Putamen (tissue), 1 donor: ENCODE measurements at places on chromosomes 3 and 15.

GRCh38 chr15:40650479-40650878 lies 44.5 kb upstream of the RAD51 start:
- no peak for DNase-seq

DNA sequence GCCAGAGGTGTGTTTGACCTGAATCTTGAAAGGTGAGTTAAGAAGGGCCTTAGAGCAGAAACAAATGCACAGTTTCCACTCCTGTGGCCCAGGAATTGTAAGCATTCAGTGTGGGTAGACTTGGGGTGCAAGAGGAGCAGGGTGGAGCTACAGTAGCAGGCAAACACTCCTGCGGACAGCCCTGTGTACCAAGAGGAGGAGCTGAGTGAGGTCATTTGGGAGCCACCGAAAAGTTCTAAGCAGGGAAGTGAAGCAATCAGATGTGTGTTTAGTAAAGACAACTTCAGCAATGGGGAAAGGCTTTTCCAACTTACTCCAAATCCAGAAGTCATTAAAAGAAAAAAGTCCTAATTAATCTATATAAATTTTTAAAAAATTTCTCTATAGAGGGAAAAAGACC lies 99.3 kb downstream of the ARHGEF26 start:
- DNase-seq = no peak

DNA sequence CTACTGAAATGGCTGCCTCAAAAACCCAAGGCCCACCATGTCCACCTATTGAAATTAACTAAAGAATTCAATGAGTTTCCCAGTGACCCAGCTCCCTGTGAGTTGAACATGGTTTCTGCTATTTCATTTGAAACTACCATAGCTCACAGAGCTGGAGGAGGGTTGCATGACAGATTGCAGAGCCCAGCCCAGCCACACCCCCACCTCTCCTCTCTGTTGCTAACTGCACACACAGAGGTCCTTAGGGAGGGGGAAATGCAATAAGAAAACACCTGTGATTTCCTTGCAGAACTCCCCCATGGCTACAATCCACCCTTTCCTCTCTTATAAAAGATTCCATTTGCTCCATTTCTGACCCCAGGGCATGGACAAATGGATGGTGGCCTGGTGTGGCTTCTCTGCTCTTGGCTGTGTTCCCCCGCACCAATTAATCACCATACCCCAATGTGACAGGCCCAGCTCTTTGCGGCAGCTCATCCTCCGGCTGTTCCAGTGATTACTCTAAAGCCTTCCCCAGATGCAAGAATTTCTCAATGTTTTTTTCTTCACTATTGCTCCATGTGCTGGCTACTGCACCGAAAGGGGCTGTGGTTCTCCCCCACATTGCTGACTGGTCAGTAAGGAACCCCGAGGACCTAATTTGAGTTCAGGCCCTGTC lies 208.4 kb upstream of the KBTBD8 start:
- DNase-seq = no peak

- DNase-seq = no peak
Measured at GRCh38 chr15:87345961-87346360, 910.6 kb downstream of the NTRK3 start.

DNA sequence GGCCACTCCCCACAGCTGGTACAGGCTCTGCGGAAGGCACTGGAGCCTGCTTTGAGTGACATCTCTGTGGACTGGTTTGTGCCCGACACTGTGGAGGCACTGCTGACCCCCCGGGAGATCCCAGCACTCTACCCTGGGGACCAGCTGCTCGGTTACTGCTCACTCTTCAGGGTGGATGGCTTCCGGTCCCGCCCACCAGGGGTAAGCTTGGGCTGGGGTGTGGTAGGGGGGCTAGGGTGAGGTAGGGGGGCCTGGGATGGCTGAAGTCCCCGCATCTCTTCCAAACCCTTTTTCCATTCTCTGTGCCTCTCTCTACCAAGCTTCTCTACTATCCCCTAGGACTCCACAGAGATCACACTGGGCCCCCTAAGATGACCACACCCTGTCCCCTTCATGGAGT lies 7.8 kb downstream of the VWA5B2 start:
- no peak for DNase-seq

GRCh38 chr15:67542420-67543347 lies at the start of gene MAP2K5:
TSS of gene MAP2K5 (plus strand) at chr15:67542703. CDS start at chr15:67543336, 633 bp downstream.
- DNase-seq = peak; percentile 86

DNA sequence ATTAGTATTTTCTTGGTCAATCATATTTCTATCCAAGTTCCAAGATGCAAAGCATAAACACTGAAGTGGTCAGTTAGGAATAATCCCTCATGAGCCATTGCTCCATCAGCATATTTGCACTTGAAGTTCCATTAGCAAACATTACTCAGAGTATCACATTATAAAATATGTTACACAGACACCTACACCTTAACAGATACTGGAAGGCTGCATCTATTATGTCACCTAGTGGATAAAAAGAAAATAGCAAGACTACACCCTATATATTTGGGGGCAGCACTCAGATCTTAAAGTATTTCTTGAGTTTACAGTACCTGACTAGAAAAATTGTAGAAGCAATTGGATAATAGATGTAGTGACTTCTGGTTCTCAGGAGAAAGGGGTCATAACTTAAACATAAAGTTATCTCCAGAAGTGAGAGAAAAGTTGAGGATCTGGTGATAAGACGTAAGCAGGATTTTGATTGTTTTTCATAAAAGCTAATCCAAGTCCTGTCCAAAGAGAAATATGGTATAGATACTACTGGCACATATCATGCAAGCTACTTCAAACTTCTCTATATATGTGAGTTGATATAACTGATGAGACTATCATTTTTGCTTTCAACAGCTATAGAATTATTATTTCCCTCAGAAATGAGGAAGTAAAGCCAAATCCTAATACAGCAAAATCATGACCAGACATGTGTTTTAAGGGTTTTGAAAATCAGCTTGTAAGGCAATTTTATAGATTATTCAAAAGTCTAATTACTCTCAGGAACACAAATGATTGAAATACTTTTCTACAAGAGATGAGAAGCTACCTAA lies 422.2 kb downstream of the GBE1 start:
- DNase-seq = no peak

GRCh38 chr3:52775877-52776276 lies 1.5 kb upstream of the ITIH1 start:
- no peak for DNase-seq

GRCh38 chr3:151425627-151426340 lies 35.1 kb downstream of the IGSF10 start:
- DNase-seq = no peak

GRCh38 chr3:85939074-85939482 lies 980.3 kb downstream of the CADM2 start:
- peak; percentile 79 for DNase-seq

- peak; percentile 43 for DNase-seq
Measured at GRCh38 chr15:99450896-99451358, 114.9 kb upstream of the MEF2A start.

GRCh38 chr3:41882956-41883355 lies 78.9 kb downstream of the ULK4 start:
- no peak for DNase-seq

- no peak for DNase-seq
Measured at GRCh38 chr15:56913670-56914069, 4.8 kb upstream of the TCF12 start.

GRCh38 chr3:64133272-64133671 lies 92.0 kb downstream of the PRICKLE2 start:
- DNase-seq = no peak

GRCh38 chr3:32180141-32180784 lies 58.2 kb upstream of the CMTM8 start:
- no peak for DNase-seq

DNA sequence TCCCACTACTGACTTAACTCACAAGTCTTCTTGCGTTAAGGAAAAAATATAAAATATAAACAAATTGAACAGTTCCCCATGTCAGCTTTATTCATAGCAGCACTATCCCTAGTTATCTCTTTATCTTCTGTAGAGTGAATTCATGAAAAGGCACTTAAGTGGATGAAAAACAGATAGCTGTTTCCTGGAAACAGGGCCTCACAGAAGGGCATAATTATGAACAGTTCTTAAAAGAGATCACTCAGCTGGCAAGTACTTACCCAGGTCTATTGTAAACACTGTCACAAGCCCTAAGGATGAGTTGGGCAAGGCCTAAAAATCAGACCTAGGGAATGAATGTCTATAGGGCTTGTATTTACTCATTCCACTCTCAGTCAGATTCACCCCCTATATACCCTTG lies 10.7 kb downstream of the MB21D2 start:
- no peak for DNase-seq

- DNase-seq = no peak
Measured at GRCh38 chr3:134544316-134544715, 58.5 kb downstream of the CEP63 start.

DNA sequence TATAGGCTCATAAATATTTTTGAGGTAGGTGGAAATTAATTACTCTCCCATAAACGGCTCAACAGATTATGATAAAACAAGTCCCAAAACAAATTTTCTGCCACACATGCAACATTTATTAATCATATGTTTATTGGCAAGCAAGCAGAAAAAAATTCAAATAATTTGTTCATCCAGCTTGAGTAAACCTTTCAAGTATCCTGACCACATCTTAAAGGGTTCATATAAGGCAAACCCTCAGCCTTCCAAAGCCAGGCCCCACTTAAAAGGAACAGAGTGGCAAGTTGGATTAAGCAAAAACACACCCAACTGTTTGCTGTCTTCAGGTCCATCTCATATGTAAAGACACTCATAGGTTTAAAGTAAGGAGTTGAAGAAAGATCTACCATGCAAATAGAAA lies 1042.3 kb downstream of the DIPK2A start:
- DNase-seq = no peak

DNA sequence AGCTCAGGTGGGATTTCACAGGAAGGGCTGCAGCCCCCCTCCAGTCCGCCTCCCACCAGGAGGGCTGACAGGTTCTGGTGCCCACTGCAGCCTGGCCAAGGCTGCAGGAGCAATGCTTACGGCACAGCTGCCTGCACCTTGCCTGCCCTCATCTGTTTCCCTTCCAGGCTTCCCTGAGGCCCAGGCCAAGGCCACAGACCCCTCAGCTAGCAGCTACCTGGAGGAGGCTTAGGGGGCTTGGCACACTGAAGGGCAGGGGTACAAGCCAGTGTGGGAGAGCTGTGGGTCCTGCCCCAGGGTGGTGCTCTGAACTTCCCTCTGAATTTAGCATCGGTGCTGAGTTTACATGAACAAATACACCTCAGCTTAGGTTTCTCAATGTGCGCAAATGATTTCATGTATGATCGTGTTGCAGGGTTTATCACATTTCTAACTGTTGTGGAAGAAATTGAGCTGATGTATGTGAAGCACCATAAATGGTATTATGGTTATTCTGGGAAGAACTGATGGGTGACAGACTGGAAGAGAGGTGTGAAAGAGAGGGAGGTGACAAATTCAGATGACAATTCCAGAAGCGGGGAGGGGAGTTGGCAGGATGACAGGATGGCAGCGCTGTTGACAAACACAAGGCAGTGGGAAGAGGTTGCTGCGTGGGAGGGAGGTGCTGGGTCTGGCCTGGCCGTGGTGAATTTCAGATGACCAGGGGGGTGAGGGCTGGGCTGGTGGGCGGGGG lies 6.1 kb downstream of the RHCG start:
- no peak for DNase-seq

GRCh38 chr3:66270701-66271100 lies 49.9 kb downstream of the SLC25A26 start:
- DNase-seq = no peak

GRCh38 chr3:124858275-124858674 lies 28.9 kb downstream of the ITGB5 start:
- no peak for DNase-seq
